ENCODE measurements at places on chromosomes 16 and 17.

DNA sequence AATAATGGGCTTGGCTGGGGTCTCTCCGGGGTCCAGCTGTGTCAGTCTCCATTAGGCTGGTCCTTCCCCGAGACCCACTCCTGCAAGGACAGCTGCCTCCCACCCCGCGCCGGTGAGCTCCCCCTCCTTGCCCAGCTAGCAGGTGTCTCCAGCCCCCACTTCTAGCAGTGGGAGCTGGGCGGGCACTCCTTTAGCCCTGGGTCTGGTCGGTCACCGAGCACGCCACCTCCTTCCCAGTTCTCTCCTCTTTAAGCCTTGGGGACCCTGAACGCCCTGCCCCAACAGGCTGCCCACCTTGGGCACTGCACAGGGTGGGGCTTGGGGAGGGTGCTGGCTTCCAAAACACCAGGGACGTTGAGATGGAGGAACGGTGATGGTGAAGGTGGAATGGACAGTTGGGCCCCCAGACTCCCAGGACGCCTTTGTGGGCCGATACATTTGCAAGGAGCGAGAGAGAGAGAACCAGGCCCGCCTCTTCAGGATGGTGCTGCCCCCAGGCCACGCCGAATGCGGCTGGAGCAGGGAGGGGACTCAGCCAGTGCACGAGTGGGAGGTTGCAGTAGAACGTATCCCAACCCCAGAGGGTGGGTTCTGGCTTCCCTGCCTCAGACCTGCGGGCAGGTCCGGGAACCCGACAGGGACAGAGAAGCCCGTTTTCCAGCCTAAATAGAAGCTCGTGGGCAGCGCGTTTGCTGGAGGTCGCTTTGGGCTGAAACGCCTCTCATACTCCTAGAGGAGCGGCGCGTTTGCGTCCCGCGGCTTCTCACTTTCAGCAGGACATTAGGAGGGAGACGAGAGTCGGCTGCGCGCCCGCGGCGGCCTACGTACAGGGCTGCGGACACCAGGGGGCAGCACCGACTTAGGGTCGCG is 10.7 kb downstream of the TBX2 start:
- DNase-seq, result no peak

GRCh38 chr17:67411397-67411796 is 34.3 kb downstream of the PITPNC1 start:
- DNase-seq, result no peak

GRCh38 chr16:75997606-75998005 is 271.3 kb upstream of the CPHXL start:
- DNase-seq, result no peak

DNA sequence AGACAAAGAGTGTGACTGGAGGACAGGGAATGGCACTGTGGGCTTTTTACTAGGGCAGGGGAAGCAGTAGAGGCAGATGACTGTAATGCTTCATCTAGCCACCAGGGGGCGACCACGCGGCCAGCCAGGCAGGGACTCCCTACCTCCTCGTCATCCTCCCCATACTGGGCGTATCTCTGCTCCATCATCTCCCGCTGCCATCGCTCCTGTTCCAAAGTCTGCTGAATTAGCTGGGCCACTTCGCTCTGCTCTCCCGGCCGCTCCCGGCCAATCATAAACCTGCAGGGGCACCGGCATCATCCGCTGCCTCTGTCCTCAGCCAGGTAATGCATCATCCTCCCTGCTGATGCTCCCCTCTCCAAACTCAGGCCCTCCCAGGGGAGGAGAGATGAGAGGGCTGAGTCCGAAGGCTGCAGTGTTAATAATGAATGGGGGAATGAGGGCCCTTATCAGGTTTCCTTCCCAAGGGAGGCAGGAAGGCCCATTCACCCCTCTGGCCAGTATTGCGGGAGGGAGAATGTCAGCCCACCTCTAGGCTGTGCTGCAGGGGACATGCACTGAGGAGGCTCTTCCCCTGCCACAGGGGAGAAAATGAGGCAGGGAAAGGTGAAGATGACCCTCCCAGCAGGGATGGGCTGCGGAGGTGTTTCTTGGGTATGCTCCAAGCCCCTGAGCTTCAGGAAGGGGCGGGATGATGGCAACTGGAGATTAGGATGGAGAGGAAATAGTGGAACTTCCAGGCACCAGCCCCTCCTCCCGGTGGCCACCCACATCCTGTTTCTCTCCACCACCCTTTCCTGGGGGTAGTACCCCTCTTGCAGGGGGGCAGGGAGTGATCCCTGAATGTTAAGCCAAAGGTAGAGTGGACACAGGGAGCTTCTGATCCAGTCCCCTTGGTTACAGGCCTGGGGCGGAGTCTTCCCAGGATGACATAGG is 10.3 kb upstream of the SAMD14 start:
- peak; percentile 75 for DNase-seq

DNA sequence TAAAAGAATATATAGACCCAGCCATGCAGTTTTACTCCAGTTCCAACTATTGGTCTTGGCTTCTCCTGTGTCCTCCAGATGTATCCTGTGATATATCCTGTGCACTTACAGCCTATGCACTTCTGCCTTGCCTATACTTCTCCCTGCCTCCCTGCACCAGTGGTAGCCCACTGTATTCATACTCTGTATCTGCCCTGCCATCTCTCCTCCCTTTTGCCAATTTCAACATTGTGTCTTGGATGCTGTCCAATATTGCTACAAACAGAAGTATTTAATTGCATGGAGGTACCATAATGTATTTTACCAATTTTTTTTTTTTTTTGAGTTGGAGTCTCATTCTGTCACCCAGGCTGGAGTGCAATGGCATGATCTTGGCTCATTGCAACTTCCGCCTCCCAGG is 242.7 kb downstream of the HAPSTR1 start:
- DNase-seq, result no peak

GRCh38 chr16:47634727-47635126 is 173.6 kb downstream of the PHKB start:
- DNase-seq, result no peak

- DNase-seq, result no peak
Observed at GRCh38 chr17:37833237-37833859, 88.5 kb upstream of the HNF1B start.

GRCh38 chr16:83771306-83771942 is 36.4 kb upstream of the HSBP1 start:
- DNase-seq, result no peak

GRCh38 chr16:19694989-19695388 is 23.0 kb downstream of the KNOP1 start:
- DNase-seq, result peak; percentile 22

GRCh38 chr17:31428111-31428510 is 36.6 kb downstream of the RAB11FIP4 start:
- no peak for DNase-seq

DNA sequence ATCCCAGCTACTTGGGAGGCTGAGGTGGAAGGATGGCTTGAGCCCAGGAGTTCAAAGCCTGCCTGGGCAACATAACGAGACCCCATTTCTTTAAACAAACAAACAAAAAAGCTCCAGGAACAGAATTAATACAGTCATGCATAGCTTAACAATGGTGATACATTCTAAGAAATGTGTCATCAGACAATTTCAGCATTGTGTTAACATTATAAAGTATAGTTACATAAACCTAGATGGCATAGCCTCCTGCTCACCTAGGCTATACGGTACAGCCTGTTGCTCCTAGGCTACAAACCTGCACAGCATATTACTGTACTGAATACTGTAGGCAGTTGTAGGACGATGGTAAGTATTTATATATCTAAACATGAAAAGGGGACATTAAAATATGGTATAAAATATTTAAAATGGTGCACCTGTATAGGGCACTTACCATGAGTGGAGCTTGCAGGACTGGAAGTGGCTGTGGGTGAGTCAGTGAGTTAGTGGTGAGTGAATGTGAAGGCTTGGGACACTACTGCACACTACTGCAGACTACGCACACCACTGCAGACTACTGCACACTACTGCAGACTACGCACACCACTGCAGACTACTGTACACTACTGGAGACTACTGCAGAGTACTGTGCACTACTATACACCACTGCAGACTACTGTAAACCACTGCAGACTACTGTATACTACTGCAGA is 74.6 kb downstream of the TMC6 start:
- no peak for DNase-seq

GRCh38 chr17:8443756-8444155 is 8.1 kb downstream of the NDEL1 start:
- DNase-seq, result no peak
